ENCODE measurements at places on chromosomes 1 and 21.

GRCh38 chr1:92291372-92291999 is 7.3 kb downstream of the GLMN start:
- no peak for DNase-seq

- DNase-seq, result no peak
Measured at GRCh38 chr1:157996433-157996832, 3.0 kb downstream of the KIRREL1 start.

- DNase-seq, result no peak
Measured at GRCh38 chr21:33441489-33442477, 38.0 kb downstream of the TMEM50B start.

DNA sequence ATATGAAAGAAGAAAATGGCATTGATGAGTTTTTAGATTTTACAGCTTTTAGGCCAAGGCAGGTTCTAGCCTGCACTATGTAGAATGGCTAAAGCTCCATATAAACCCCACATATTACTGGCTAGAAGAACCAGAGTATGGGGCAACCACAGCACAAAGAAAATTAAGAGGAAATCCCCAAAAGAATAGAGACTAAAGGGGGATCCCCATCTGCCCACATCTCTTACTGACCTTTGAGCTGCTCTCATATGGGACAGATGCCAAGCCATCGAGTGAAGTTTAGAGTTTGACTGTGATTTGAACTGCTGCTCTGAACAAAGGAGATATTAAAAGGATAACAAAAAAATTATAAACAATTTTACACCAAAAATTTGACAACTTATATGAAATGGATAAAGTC is 102.2 kb upstream of the HAO2 start:
- no peak for DNase-seq

GRCh38 chr1:112506306-112506705 is 2.5 kb upstream of the WNT2B start:
- no peak for DNase-seq

DNA sequence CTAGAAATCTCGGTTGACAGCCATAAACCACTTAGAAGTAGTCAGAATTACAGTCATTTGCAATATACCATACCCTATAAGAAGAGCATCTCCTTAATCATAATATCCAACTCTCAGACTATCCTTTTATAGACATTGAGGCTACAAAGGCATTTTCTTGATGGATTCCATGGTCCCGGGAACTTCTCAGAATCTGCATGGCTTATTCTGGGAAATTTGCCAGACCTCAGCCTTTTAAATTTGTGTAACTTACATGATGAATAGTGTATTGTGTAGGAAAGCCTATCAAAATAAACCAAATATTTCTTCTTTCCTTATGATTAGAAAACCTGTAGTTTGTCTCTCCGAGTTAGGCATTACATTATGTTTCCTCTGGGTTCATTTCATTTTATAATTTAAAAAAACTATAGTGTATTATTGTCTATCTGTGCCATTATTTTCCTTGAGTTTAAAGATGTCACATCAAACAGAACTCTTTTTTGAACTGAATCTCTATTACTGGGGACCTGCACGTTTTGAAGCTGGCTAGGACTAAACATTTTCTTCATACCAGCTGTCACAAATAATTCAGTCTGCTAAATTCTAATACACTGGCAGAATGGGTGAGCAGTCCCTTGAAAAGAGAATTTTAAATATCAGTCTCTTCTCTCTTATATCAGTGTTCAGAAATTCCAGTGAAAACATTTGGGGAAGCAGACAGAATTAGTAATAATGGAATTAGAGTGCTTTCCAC is 102.9 kb downstream of the GABPA start:
- no peak for DNase-seq

- no peak for DNase-seq
Measured at GRCh38 chr1:53919675-53920066, 25.7 kb downstream of the DIO1 start.

DNA sequence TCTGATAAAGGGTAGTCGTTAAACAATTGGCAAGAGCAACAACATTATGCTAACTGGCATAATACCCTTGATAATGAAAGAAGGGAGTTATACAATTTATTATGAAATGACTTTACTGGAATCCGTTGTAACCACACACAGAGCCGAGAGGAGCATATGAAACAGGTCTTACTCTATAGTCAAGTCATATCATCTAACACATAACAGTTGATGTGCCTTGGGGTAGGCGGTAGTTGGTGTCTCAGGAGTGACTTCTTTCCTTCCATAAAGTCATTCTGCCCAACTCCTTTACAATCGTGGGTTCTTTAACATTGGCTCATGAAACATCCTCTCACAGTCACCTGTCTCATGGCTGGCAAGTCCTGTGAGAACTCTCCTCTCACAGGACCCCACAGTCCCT is 225.2 kb downstream of the LTN1 start:
- no peak for DNase-seq

- DNase-seq, result no peak
Measured at GRCh38 chr1:38308780-38309179, 262.2 kb upstream of the POU3F1 start.

DNA sequence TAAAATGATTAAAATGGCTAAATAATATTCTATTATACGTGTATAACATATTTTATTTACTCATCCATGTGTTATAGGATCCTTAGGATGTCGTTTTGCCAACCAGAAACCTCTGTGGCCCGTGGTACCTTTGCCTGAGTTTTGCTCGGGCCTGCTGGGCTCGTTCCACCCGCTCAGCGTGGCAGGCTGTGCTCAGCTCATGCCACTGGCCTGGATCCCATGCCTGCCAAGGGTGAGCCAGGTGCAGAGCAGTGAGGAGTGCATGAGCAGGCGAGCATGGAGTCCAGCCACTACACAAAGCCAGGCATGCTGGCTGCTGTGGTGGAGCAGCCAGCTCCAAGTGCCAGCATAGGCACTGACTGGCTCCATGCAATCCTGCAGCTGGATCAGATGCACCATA is 417.2 kb downstream of the TTLL7 start:
- DNase-seq, result no peak

- no peak for DNase-seq
Measured at GRCh38 chr1:219173434-219173757, 282 bp upstream of the LYPLAL1 start.

- DNase-seq, result no peak
Measured at GRCh38 chr1:212470059-212470458, 37.3 kb downstream of the NENF start.

- peak; percentile 79 for DNase-seq
Measured at GRCh38 chr1:71047635-71048607, at the start of gene PTGER3. TSS of gene PTGER3 (minus strand) at chr1:71047816. CDS start at chr1:71047577, 239 bp downstream.

DNA sequence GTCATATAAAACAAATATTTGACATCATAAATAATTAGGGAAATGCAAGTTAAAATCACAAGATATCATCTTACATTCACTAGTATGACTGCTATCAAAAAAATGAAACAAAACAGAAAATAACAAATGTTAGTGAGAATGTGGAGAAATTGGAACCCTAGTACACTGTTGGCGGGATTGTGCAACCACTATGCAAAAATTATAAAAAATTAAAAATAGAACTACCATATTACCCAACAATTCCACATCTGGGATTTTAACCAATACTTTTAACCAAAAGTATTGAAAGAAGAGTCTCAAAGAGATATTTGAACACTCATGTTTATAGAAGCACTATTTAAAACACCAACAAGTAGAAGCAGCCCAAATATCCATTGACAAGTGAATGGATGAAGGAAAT is 797.2 kb upstream of the ADAMTS5 start:
- no peak for DNase-seq

- DNase-seq, result no peak
Measured at GRCh38 chr1:38210021-38210894, 163.7 kb upstream of the POU3F1 start.

DNA sequence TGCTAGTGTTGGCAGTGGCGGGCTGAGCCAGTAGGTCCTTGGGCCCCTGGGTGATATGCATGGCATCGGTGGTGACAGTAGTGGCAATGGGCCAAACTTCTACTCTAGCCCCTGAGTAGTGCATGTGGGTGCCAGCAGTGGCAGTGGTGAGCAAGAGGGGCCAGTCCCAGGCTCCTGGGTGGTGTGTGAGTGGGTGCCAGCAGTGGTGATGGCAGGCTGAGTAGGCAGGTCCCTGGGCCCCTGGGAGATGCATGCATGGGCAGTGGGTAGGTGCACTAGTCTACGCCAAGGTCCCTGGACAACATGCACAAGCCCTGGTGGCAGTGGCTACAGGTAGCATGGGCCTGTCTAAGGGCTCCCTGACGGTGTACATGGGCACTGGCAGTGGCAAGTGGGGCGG is 24.6 kb upstream of the TTC22 start:
- DNase-seq, result no peak

DNA sequence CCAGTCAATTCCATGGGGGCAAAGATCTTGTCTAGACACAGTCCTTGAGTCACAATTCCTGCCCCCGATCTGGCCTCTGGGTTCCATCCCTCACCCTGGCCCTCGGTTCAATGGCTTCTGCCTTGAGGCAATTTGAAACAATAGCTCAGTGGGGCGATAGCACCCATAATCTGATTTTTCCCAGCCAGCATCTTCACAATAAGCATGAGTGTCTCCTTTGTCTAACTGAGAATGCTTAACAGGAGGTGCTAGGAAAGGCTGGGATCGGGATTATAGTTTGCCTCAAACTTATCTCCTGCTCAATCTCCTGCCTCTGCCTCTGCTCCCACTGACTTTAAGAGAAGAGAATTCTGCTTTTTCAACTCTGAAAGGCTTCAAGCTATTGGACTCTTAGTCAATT is 293.9 kb upstream of the PROX1 start:
- no peak for DNase-seq

- DNase-seq, result no peak
Measured at GRCh38 chr1:107359472-107360241, 218.8 kb downstream of the NTNG1 start.

DNA sequence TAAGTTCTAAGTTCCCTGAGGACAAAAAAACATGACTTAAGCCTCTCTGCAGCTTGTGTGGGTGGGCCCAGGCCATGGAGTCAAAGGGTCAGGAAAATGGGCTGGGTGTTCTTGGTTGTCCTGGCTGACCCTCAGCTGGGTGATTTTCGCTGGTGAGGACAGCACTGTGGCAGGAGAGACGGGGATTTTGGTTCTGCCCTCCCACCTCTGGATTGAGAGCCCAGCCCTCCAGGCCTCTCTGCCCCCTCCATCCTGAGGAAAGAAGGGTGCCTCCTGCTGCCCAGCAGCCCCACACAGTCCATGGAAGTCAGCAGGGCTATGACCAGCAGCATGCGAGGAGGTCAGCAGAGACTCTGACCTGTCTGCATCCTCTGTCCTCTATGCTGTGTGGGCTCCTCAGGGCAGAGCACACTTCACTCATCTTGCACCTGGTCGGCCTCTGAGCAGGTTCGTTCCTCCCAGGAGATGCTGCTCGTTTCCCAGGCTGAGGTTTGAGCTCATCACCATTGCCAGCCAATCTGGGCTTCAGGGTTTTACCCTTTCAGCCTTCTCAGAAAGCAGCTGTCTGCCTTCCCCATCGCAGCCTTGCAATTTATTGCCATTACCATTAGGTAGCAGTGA is 26.5 kb downstream of the PHGDH start:
- DNase-seq, result no peak

DNA sequence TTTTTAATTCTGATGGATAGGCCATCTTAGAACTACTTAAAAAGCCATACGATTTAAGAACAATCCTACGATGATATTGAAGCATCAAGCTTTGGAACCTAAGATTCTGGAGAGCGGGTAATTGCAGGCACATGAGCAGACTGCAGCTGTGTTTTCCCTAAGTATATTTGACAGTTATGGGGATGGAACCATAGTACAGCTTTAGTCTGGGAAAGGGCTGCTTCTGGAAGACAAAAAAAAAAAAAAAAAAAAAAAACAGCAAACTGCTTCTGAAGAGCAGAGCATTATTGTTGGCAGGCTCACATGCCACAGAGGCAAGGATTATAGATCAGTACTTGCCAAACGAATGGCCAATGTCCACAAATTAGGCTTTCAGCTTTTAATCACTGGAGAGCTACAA is 1618.7 kb downstream of the AMY1C start:
- no peak for DNase-seq

DNA sequence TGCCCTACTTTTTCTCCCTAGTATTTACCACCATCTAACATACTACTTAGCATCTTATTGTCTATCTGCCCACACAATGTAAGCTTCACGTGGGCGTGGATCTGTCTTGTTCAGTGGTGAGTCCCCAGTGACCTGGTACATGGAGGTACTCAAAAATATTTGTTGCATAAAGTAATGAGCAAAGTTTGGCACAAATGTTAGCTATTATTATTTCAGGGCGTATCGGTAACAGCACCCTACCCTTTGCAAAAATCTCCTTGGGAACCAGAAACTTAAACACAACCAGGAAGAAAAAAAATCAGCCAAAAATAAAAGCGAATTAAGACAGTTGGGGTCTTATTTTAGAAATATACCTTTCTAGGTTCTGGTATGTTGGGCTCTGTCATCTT is 454 bp upstream of the NENF start:
- no peak for DNase-seq

- no peak for DNase-seq
Measured at GRCh38 chr1:162165528-162165927, 96.0 kb downstream of the NOS1AP start.

DNA sequence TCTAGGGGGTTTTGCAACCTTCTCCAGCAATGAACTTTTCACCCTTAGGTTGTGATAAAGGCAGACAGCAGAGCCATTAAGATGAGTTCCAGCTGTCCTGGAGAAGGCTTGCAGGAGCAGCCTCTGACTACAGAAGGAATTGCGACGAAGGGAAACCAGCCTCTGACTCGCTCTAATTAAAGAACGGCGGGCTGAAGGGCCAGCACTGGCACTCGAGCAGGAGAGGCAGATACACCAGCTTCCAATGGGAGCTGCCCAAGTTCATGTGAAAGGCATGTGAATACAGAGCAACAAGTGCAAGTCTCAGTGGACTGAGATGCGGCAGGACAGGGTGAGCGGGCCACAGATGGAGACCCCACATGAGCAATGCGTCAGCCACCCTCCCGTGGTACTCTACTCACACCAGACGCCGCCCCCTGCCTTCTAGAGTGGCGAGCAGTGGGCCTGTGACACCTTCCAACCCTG is 15.7 kb downstream of the RCC2 start:
- no peak for DNase-seq

DNA sequence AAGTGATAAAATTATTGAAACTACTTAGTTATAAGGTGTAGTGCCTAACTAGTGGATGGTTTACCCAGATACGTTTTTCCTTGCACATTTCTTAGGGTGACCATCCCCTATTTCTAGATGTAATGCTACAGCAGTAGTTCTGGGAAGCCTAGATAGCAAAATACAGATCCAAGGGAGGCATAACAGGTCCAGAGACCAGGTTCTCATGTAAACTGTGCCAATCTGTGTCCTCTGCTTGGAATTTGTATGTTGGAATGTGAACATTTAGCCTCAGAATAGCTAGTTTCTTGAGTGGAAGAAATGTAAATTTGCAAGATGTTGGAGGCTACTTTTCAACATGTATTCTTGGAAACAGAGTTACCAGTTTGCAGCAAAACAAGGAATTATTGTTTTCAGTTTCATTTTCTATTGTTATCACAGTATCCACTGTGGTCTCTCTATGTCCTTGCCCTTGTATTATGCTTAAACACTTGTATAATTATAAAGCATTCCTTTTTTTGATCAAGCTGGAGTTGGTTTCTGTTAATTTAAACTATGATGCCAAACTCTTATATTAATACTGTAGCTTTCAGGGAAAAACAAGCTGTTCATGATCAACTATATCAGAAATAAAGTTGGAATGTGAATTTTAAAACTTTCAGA is 102.0 kb upstream of the BRINP3 start:
- no peak for DNase-seq
